Effector memory CD4-positive, alpha-beta T cell (primary cell): ENCODE measurements at places on chromosomes 2 and 18.

DNA sequence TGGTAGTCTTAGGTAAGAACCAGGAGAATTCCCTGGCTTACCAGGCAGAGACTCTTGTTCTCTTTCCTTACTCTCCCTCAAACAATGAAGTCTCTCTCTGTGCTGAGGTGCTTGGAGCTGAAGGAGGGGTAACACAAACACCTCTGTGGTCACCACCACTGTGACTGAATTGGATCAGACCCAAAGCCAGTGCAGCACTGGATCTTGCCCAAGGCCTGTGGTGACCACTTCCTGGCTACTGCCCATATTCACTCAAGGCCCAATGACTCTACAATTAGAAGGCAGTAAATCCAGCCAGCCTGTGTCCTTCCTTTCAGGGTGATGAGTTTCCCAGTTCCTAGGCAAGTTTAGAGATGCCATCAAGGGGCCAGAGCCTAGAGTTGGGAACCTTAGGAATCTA, 706.8 kb downstream of the SLC4A3 start:
- no peak for DNase-seq

DNA sequence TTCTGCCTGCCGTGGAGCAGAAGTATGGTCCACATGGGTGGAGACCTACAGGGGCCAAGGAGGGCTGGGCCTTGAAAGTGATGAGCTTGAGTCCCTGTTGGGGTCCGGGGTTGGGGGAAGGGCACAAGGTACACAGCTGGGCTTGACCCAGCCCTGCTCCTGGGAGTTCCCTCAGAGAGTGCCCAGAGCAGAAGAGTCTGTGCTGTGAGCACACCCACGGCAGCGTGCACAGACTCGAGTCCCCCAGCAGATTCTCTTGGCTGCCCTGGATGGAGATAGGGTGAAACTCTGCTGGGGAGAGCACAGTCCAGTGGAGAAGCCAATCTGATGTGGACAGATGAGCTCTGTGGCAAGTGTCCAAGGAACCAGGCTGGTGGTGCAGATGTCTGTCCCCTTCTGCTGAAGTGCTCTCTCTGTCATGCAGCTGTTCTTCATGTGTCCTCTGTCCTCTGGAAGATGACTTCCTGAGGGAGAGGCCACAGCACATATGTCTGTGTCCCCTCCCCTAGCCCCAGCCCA, 27.5 kb downstream of the INPP4A start:
- DNase-seq: no peak

- DNase-seq: no peak
These were observed 31.9 kb upstream of the SLC35G4 start for GRCh38 chr18:11577271-11578112.

DNA sequence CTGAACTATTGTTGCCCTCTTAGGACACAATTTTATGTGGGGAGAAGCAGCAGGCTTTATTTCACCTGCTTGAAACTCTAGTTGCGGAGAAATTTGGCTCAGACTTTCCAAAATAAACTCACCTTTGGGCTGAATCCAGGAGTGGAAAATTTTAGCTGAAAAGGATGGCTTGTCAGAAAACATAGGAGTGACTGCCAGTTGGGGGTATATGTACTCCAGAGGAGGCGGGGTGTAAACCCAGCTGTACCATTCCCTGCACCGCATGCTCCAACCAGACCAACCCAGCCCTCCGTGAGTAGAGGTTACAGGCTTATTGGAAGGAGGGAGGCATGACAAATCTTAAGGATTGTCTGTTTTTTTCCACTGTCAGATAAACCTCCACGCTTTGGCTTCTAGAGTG, 53.8 kb downstream of the PRKCE start:
- DNase-seq: no peak

- DNase-seq: no peak
These were observed 1089.5 kb upstream of the GYPC start for GRCh38 chr2:125566422-125566821.

DNA sequence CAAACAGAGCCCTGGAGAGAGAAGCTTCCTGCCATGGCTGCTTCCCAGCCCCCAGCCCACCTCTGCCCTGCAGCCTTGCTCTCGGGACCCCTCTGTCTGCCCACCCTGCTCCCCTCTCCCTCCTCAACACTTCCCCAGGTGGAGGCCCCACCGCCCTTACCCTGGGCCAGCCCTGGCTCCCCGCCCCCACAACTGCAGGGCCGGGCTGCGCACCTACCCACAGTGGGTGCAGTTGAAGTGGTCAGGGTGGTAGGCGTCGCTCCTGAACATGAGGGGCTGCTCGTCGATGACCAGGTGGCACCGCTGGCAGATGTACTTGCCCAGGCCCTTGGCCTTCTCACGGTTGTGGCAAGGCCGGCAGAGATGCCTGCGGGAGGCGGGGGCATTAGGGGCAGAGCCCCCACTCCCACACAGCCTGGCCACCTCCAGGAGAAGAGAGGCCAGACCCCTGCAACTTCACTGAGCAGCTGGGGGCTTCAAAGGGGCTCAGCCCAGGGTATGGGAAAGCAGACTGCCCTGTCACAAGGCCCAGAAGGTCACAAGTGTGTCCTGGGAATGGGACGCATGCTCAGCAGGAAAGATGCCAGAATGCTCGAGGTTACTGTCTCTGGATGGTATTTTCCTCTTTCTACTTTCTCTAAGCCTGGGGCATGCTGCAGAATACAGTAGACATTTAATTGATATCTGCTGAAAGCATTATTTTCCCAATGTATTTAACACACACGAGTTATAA, 3.1 kb upstream of the GPR17 start:
- no peak for DNase-seq

- no peak for DNase-seq
These were observed 1.0 kb downstream of the DNPEP start for GRCh38 chr2:219386532-219387280.

GRCh38 chr2:42930025-42930581, 137.7 kb upstream of the HAAO start:
- no peak for DNase-seq

- DNase-seq: no peak
These were observed 51.0 kb upstream of the RAB27B start for GRCh38 chr18:54777118-54777791.

- no peak for DNase-seq
These were observed 63.8 kb downstream of the ARL6IP6 start for GRCh38 chr2:152782171-152782570.

GRCh38 chr18:29361843-29362242, 1184.9 kb upstream of the CDH2 start:
- no peak for DNase-seq

DNA sequence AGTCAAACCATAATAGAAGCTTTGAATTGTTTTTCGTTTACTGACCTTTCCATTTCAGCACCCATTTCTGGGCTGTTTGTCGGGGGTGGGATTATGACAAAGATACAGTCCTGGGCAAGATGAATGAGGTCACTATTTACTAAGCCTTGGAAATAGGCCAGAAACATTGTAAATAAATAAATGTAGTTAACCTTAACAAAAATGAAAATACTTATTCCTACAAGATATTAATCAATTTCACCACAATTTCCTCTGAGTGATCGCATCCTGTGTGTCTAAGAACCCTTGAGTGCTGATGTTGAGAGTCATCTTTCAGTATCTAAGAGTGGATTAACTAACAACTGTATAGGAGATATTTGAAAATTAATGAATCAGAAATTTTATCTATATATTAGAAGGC, 14.0 kb downstream of the ITGA4 start:
- DNase-seq: no peak

DNA sequence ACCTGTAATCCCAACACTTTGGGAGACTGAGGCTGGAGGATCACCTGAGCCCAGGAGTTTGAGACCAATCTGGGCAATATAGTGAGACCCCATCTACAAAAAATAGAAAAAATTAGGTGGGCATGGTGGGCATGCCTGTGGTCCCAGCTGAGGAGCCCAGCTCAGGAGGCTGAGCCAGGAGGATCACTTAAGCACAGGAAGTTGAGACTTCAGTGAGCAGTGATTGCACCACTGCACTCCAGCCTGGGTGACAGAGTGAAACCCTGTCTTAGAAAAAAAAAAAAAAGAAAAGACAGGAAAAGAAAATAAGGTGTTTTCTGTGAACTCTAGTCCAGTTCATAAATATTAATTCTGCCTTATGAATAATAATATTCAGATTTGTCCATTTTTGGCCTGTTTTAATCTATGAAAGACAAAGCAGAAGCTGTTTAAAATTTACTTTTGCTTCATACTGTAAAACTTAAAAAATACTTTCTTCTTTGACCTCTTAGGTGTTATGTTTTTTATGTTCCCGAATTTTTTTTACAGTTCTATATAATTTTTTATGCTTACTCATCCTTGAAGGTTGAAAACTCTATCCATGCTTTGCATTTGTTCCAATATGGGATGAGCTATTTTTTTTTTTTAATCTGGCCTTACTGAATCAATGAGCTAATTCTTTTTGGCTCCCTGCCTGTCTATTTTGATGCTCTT, 8.4 kb upstream of the ANXA4 start:
- no peak for DNase-seq

- no peak for DNase-seq
These were observed 198.1 kb upstream of the NRP2 start for GRCh38 chr2:205484215-205484614.
